AG09319 (cell line): ENCODE measurements at places on chromosomes 2 and 18.

DNA sequence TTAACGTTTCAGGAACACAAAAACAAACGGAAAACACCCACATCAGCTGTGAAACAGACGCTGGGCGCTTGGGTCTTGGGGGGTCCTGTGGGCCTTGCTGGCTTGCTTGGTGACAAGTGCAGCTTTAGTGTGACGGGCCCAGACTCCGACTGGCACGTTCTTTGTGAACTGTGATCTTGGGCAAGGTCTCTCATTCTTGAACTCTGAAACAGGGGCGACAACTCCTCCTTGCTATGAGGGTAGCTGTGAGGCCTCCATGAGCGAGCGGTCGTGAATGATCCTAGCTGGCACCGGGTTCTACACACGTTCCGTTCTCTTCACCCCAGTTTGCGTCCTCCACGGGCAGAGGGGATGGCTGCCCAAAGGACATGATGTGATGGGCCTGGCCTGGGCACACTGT, 8.7 kb upstream of the COLEC11 start:
- DNase-seq, result no peak

- no peak for DNase-seq
Observed at GRCh38 chr2:95296880-95297487, at the start of gene KCNIP3. KCNIP3 (plus strand) TSS chr2:95297347; CDS start chr2:95297439, 92 bp downstream.

DNA sequence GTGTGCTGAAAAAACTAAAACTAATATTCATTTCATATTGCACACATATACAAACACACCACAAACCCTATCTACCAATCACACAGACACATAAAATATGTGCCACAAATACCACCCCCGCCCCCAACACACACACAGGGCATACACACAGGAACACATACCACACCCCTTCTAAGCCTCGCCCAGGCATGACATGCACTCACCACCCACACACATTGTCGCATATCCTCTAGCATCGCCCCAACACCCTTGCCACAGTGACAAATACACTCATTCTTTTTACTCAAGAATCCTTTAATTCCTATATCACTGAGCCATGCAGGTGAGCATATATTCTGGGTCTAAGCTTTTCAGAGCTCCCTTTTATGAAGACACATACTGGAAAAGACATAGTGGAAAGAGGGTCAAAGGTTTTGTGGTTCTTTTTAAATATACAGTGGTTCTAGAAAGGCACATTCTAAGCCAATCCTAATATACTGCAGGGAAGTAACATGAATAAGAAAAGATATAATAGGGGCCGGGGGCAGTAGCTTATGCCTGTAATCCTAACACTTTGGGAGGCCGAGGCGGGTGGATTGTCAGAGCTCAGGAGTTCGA, 24.5 kb upstream of the LCLAT1 start:
- no peak for DNase-seq

- no peak for DNase-seq
Observed at GRCh38 chr2:221513232-221513631, 58.9 kb downstream of the EPHA4 start.

DNA sequence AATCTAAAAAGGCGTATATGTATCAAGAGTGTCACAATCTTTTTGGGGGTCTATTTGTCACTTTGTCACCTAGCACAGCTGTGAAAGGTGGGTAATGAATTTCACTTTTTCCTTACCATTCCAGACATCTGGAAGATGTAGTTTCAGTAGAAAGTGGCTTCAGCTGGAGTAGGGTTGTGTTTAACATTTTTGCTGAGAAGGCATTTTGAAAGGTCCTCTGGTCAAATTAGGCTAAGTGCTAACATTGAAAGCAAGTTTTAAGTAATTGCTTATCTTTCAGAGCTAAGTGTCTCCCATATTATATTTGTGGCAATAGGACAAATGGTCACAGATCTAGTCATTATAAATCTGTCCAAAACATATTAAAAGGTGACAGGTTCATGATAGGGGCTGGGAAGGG, 542.1 kb upstream of the SPHKAP start:
- no peak for DNase-seq

- DNase-seq, result no peak
Observed at GRCh38 chr2:18545384-18545783, 15.1 kb downstream of the RDH14 start.

DNA sequence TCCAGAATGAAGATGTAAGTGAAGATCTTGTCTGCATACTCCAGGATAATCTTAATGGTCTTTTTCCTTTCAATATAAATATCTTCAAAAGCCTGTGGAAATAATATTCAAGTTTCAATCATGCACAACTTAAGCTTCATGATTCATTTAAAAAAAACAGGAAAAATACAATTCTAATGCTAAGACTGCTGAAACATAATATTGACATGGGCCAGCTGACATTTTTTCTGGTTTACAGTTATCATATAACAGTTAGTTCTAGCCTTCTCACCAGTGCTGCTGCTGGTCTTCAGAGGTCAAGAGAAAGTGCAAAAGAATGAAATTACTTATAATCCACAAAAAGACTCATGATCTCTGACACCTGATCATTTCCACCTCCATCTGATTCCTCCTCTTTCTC, 110.4 kb upstream of the SCN1A start:
- no peak for DNase-seq

DNA sequence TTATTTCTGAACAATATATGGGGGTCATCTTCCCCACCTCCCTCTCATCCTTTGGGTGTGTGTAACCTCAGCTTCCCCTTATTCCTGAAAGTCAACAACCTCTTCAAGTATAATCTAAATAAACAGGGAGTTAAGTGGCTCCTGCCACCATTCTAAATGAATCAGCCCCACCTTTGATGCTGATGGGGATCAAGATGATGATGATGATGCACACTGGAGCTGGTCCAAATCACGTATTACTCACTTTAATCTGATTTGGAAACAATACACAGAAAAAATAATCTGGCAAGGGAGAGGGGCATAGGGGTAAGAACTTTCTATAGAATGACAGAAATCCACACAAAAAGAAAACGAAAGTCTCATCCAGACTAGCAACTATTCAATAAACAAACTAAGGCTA, 7.1 kb downstream of the ACVR1 start:
- DNase-seq, result no peak

- no peak for DNase-seq
Observed at GRCh38 chr18:28791101-28791500, 614.2 kb upstream of the CDH2 start.

DNA sequence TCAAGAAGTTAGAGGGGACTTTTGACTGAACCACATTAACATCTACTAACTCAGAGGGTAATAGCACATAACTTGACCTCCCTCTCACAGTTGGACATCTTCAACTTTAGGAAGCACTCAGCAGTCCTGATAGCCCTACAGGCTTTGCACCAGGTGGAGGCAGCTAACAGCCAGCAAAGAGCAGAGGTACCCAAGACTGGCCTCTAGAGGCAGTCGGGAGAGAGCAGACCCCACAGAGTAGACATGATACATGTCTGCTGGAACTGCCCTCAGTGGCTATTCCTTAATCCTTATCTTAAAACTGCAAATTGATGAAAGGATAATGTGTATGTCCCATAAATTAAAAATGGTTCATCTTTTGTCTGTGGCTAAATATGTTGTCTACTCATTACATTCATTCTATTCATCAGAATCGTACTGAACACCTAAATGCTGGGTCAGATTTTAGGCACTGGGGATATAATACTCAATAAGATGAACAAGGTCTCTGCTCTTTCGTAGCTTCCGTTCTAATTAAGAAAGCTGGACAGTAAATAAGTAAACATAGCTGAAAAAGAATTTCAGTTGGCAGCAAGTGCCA, 49.8 kb downstream of the CAB39 start:
- DNase-seq, result no peak

GRCh38 chr2:237435844-237436587, 22.1 kb upstream of the COL6A3 start:
- no peak for DNase-seq

GRCh38 chr18:44743631-44744030, 62.9 kb downstream of the SETBP1 start:
- DNase-seq, result no peak
